Activated naive CD4-positive, alpha-beta T cell (primary cell): ENCODE measurements at places on chromosomes 5 and 9.

GRCh38 chr9:79977510-79978197 is 405.9 kb downstream of the TLE4 start:
- no peak for DNase-seq

- DNase-seq = no peak
Measured at GRCh38 chr5:395156-395920, 47.6 kb upstream of the EXOC3 start.

DNA sequence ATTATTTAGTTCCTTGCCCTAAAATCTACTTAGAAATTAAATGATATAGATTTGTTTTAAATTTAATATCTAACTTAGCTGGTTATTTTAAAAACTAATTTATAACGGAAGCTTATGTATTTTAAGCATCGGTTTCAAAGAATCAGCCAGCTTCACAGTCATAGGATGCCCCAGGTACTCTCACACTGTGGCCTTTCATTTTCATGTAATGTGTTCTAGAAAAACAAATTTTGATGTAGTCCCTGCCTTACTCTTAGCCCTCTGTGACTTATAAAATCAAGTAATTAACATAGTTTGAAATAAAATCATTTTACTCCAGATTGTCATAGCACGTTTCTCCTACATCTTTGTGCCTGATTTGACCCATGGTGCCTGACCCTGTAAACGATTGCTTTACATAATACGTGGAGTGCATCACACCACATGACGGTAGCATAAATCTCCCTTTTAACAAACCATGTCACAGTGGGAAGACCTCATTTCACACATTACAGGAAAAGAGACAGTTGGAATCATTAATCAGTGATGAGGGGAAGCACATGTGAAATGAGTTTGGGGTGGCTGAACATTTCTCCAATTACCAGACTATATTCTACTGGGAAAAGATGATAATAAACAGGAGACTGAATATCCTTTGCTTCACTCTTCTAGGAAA is 731.5 kb upstream of the CDH9 start:
- DNase-seq = no peak

DNA sequence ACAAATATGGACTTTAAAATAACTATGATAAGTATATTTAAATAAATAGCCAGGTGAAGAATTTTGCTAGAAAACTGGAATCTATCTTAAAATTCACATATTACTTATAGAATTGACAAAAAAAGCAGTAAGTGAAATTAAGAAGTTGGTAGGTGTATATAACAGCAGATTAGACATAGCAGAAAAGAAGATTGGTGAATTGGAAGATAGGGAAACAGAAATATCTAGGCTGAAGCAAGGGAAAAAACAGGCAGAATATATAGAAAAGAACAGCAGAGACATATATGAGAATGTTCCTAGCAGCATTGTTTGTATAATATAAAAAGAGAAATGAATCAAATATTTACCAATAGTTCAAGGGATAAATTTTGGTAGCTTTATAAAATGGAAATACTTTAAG is 294.9 kb downstream of the TMEM232 start:
- no peak for DNase-seq

GRCh38 chr5:98721231-98721928 is 52.1 kb upstream of the RGMB start:
- DNase-seq = no peak

- DNase-seq = no peak
Measured at GRCh38 chr5:124582561-124582840, 163.9 kb downstream of the ZNF608 start.

DNA sequence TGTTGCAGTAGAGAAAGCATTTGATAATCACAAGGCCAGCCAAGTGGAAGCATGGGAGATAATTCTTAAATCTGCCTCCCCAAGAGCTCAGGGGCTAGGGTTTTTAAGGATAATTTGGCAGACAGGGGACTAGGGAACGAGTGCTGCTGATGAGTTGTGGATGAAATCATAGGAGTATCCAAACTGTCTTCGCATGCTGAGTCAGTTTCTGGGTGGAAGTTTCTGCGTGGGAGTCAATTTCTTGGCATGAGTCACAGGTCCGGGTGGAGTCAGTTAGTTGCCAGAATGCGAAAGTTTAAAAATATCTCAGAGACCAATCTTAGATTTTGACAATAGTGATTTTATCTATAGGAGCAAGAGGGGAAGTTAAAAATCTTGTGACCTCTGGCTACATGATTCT is 112.6 kb downstream of the TMC1 start:
- no peak for DNase-seq

- no peak for DNase-seq
Measured at GRCh38 chr5:127439644-127440043, 77.8 kb upstream of the PRRC1 start.

GRCh38 chr9:110935829-110936228 is 102.4 kb downstream of the LPAR1 start:
- DNase-seq = no peak

- DNase-seq = no peak
Measured at GRCh38 chr5:891837-892393, 686 bp downstream of the BRD9 start.

DNA sequence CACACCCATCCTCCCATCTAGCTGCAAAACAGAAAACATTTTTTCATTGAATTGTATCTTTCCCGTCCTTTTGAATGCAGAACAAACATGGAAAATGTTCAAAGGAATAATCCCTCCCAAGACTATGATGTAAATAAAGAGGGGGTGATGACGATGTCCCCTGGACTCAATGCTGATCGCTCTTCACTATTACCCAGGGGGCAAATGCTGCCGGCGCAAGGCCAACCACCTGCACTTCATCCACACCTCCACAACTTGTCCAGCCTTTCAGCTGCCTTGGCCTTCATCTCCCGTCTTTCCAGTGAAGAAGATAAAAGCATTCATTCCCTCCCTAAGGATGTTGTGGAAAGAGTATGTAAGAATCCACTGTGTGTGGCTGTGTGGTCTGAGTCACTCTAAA is 240.3 kb downstream of the AGTPBP1 start:
- DNase-seq = no peak

DNA sequence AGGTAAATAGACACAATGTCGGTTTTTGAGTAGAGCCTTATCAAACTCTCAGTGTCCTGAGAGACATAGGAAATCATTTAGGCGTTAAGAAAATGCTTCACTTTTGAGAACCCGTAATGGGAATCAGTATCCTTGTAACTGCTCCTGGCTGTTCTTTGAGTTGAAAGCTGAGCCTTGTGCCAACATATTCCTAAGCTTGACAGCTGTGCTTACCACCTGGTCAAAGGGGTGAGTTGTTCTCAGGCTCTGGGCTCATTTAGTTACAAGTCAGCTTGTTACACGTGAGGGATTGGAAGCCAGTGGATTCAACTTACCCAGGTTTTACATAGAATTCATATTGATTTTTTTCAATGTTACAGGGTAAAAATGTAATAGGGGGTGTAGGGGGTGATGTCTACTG is 145.9 kb downstream of the GABRB2 start:
- DNase-seq = no peak

DNA sequence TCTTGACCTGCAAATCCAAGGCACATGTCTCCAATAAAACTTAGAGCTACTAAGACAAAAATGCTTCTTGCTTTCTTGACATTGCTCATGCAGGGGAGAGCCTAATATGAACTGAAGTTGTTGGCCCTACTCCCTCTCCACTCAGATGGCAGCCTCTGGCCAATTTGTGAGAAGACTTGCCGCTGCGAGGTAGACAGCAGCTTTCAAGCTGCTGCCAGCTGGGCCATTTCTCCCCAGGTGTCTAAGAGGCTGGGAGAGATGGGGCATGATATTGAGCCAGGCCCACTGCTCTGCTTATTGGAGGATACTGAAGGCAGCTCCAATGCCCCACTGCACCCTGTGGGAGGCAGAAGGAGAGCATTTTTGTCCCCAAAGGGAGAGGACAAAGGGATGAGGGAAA is 380.5 kb downstream of the RASEF start:
- DNase-seq = no peak

DNA sequence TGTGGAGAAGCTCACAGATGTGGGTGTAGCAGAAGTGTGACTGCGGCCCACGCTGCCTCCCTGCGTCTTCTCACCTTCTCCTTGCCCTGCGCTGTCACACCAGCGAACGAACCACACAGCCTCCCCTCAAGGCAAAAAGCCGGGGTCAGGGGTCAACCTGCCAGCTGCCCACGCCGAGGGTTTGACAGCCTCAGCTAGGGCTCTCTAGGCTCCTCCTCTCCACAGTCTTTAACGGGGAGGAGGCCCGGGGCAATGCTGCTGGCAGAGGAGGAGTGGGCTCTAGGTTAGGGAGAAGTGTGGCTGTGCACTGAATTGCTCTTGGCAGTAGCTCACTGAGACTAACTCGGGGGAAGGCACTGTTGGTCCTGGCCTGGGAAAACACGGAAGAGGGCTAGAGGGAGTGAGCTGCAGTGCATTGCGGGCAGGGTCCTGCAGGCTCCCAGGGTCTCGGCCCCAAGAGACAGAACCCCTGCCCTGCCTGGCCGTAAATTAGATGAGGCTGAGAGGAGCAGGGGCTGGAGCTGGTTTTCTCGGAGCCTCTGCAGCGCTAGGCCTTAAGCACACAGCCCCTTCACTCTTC is 4.2 kb upstream of the TRIM52 start:
- DNase-seq = no peak

GRCh38 chr9:93127395-93127911 is 6.6 kb downstream of the NINJ1 start:
- no peak for DNase-seq

- no peak for DNase-seq
Measured at GRCh38 chr5:63768221-63768620, 194.0 kb downstream of the HTR1A start.

- no peak for DNase-seq
Measured at GRCh38 chr5:108801776-108802175, 54.1 kb downstream of the FER start.

- DNase-seq = no peak
Measured at GRCh38 chr5:16976625-16977008, 40.5 kb upstream of the MYO10 start.

DNA sequence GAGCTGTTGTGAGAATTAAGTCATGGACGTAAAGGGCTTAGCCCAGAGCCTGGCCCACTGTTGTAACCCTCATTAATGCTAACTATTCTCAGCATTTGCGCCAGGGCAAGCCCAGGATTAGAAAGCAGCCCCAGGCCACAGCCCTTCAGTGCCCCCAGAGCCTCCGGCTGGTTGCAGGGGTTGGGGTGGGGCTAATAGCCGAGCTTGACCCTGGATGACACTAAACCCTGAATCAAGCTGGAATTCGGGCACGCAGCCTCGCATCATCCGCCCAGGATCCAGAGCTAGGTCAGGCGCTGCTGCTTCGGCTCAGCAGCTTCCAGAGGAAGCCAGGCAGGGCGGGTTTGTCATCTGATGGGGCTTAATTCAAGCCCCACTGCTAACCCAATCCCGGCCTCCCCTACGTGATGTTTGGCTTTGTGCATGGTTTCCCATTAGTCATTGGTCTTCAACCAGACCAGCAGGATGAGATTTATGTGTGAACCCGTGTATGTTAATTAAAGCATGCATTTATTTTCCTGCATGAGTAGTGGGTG is 1.2 kb upstream of the MEGF9 start:
- DNase-seq = no peak

DNA sequence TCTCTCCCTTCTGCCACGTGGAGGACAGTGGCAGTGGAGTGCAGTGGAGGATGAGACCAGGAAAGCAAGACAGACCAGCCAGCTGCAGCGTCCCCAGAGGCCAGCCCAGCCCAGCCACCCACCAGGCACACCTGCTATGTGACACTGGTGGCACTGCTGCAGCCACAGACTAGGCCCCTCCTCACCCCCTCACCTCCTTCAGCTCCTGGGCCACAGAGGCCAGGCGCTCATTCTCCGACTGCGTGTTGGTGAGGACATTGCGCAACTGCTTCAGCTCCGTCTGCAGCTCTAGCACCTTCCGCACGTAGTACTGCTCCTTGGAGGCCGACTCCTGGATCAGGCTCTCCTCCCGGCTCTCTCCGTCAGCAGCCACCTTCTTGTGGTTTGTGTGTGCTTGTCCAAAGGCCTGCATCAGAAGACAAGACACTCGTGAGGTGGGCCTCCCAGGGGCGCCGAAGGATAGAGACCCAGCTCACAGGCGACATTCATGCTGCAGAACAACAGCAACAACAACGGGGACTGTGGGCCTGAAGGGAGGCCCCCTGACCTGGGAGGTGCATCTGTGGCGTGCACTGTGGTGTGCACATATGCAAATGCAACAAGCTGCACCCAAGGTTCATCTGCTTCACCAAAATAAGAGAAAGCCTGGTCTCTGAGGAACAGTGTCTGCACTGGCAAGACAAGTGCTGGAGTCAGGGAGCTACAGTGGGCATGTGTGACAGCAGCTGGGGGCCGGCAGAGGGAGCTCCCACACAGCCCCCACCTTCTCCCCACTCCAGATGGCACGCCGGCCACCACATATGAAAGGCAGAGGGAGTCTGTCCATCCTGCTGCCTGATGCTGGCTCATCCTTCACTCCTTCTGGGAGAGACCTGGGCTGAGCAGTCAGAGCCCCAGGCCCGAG is 35.5 kb downstream of the BICD2 start:
- DNase-seq = no peak

DNA sequence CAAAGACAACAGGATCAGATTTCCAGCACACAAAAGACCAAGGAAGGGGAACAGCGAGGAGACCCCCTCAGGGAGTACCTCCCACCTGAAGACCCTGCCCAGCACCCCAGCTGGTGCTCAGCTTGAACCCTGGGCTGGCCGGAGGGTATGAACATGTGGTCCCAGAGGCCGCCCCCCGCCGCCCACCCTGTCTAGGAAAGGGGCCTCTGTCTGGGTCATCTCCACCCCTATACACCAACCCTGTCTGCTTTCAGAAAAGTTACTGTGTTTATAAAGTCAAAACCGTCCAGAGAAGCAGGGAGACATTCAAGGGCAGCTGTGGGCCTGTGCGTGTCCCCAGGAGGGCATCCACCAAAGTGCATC is 72.2 kb downstream of the ADAMTS2 start:
- DNase-seq = no peak
